Central memory CD8-positive, alpha-beta T cell (primary cell): ENCODE measurements at places on chromosomes 13 and 19.
A peak's percentile ranks its signal among the peaks of the same experiment; 100 is the strongest.

DNA sequence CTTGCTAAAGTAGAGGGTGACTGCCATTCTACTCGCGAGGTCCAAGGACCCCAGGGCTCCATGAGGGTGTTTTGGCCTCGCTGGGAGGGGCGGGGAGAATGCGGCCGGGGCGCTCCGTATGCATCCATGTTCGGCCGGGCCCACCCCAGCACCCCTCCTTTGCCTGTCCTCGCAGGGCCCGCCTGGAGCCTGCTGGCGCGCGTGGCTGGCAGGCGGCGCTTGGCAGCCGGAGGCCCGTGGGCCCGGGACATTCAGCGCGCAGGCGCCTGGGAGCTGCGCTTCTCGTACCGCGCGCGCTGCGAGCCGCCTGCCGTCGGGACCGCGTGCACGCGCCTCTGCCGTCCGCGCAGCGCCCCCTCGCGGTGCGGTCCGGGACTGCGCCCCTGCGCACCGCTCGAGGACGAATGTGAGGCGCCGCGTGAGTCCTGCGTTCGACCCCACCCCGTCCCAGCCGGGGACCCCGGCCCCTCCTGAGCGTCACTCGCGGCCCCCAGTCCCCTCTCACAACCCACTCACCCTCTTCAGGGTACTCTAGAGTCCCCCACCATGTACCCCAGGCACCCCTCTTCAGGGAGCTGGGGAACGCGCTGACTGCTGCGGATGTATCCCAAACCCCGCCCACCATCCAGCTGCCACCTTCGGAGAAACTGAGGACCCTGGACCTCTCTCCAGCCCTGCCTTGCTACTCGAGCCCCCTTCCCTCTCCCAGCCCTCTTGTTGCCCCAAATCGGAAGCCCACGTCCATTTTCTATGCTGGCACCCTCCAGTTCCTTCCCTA, 4.1 kb downstream of the DLL3 start:
- peaks cover 43% of the 10 kb centered on the region for H3K4me1 ChIP-seq
- H3K36me3 ChIP-seq: peaks cover 13% of the 10 kb centered on the region
- no peak overlapping the region for H3K27ac ChIP-seq
- H3K27me3 ChIP-seq: peaks cover 85% of the 10 kb centered on the region
- no peak overlapping the region for H3K4me3 ChIP-seq
- DNase-seq: peak; percentile 69

DNA sequence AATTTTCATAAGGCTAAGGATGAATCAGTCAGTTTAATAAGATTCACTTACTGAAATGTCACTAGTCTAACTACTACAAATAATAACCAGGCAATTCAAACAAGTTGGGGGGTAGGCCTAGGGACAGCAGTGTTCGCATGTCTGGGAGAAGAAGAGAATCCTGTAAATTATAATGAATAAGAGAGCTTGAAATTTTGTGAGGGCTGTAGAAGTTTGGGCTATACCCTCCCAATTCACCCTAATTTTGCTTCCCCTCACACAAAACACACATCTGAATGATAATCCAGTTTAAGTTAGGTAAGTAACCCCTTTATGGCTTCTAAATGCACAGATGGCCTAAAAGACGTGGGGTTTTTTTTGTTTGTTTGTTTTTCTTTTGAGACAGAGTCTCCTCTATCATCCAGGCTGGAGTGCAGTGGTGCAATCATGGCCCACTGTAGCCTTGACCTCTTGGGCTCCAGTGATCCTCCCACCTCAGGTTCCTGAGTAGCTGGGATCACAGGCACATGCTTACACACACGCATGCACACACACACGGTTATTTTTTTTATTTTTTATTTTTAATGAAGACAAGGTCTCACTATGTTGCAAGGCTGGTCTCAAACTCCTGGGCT, 69.9 kb downstream of the TBC1D4 start:
- no peaks in the 10 kb centered on the region for H3K36me3 ChIP-seq
- no peak overlapping the region for H3K27ac ChIP-seq
- peaks cover 19% of the 10 kb centered on the region for H3K27me3 ChIP-seq
- no peak overlapping the region for H3K4me3 ChIP-seq

DNA sequence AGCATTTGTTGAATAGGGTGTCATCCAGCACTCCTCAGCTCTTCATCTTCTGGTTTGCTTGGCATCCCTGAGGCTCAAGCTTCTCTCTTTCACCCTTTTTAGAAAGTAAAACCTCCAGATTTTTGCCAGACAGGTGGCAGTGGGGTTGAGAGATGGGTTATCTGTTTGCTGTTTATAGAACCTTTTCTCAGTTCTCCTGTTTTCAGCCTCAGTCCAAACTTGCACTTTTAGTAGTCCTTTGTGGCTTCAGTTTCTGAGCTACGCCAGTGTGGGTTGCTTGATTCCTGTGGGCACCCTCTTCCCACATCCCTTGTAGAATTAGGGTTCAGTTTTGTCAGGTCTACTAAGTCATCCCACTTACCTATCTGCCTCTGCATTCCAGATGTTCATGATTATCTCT, 147.9 kb downstream of the PAN3 start:
- peaks cover 60% of the 10 kb centered on the region for H3K36me3 ChIP-seq
- H3K27me3 ChIP-seq: no peaks in the 10 kb centered on the region
- DNase-seq: no peak

DNA sequence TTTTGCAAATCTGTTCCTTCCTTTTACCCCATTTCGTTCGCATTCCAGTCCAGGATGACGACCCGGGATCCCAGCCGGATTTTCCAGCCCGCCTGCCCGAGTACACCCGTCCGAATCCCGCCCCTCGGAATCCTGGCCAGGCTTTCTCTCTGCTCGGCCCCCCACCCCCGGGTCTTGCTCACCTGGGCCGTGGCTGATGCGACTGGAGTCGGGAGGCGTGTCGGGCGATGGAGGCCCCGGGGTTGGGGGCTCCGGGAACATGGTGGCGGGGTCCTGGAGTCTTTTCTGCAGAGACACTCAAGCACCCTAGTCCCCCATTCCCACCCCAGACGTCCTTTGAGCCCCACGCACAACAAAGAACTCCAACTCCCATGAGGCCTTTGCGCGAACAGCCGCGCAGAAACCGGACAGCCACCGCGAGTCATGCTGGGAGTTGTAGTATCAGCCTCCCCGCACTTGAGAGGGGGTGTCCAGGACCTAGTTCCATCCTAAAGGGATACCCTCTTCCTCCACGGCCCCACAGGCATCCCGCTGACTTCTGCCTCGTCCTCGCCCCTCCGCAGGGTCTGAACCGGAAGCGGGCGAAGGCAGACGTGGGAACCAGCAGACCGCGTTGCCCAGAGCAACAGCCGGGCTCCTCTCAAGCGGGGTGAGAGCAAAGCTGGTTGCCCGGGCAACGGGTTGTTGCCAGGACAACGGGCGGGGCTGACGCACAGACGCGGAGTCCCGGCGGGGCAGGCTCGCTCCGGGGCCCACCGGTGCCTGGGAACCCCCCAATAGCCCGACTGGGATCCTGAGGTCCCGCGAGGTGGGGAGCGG, 1.1 kb downstream of the SYT5 start:
- peak overlapping the region; percentile 95 for H3K27ac ChIP-seq
- H3K4me1 ChIP-seq: peaks cover 23% of the 10 kb centered on the region
- peaks cover 17% of the 10 kb centered on the region for H3K36me3 ChIP-seq
- peak overlapping the region; percentile 78 for H3K4me3 ChIP-seq
- peaks cover 91% of the 10 kb centered on the region for H3K27me3 ChIP-seq

DNA sequence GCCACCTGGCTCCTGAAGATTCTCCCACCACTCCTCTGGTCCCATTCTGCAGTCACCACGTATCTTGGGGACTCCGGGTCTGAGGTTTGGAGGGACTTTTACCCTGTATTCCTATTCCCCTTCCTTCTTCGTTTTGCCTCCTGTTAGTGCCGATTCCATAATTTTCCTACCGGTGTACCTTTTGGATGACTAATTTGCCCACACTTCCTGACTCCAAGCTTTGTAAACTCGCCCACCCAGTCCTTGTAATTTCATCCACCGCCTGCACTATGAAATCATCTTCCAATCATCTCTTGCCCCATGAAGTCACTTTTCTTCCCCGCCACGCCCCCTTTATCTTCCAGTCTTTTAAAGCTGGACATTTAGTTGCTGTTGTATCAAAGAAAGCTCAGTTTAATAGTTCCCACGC, 572 bp downstream of the UCHL3 start:
- H3K4me1 ChIP-seq: peaks cover 53% of the 10 kb centered on the region
- peak overlapping the region; percentile 94 for H3K4me3 ChIP-seq
- no peak for DNase-seq
- H3K27ac ChIP-seq: peak overlapping the region; percentile 96
- peaks cover 11% of the 10 kb centered on the region for H3K36me3 ChIP-seq
- no peaks in the 10 kb centered on the region for H3K27me3 ChIP-seq

GRCh38 chr19:44866664-44867063, 20.6 kb downstream of the NECTIN2 start:
- no peak overlapping the region for H3K27ac ChIP-seq
- peaks cover 15% of the 10 kb centered on the region for H3K27me3 ChIP-seq
- no peak for DNase-seq
- no peak overlapping the region for H3K4me3 ChIP-seq
- H3K4me1 ChIP-seq: no peaks in the 10 kb centered on the region

- H3K4me1 ChIP-seq: peaks cover 41% of the 10 kb centered on the region
- H3K36me3 ChIP-seq: peaks cover 2% of the 10 kb centered on the region
- DNase-seq: no peak
- peak overlapping the region; percentile 75 for H3K27ac ChIP-seq
- no peaks in the 10 kb centered on the region for H3K27me3 ChIP-seq
These were observed 74.8 kb upstream of the TM9SF2 start for GRCh38 chr13:99426426-99426825.

GRCh38 chr19:1745589-1746031, 7.7 kb upstream of the ONECUT3 start:
- peaks cover 30% of the 10 kb centered on the region for H3K27me3 ChIP-seq
- no peak overlapping the region for H3K4me3 ChIP-seq
- no peak for DNase-seq
- H3K27ac ChIP-seq: no peak overlapping the region
- H3K4me1 ChIP-seq: peaks cover 17% of the 10 kb centered on the region

DNA sequence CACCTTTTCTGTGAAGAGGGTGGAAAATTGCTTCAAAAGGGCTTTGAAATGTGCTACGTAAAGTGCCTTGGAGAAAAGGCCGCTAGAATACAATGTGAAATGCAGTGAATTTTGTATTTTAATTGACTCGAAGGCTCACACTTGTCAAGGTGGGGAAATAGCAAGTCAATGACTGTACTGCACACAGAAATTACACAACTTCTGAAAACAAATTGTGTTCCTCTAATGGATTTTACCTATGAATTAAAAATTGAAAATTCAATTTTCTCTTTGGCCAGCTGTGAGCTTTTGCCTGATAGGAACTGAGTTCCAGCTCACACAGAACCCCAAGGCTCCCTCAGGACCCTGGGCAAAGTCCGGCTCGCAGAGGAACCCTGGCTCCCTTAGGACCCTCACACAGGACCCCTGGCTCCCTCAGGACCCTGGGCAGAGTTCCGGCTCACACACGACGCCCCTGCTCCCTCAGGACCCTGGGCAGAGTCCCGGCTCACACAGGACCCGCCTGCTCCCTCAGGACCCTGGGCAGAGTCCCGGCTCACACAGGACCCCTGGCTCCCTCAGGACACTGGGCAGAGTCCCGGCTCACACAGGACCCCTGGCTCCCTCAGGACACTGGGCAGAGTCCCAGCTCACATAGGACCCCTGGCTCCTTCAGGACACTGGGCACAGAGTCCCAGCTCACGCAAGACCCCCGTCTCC, 324.9 kb downstream of the UQCRFS1 start:
- no peak overlapping the region for H3K27ac ChIP-seq
- no peaks in the 10 kb centered on the region for H3K4me1 ChIP-seq
- H3K27me3 ChIP-seq: peaks cover 58% of the 10 kb centered on the region
- no peak for DNase-seq
- H3K4me3 ChIP-seq: no peak overlapping the region

DNA sequence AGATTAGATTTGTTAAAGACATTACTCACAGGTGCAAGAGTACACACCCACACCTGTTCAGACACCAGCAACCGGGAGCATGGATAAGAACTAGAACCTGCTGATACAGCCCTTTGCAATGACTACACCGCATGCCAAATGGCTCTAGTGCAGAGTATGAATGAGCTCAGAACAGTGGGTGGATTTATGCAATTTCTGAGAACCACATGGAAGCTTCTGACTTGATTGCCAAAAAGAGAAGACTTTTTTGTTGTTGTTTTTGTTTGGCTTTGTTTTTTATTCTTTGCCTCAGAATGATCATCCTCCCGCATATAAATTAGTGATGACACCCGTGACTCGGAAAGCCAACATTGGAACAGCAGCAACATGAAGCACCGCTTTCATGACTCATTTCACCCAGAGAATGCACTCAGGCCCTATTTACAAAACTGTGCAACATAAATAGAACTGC, 77.4 kb upstream of the LRCH1 start:
- no peaks in the 10 kb centered on the region for H3K36me3 ChIP-seq
- DNase-seq: no peak
- H3K4me3 ChIP-seq: no peak overlapping the region

DNA sequence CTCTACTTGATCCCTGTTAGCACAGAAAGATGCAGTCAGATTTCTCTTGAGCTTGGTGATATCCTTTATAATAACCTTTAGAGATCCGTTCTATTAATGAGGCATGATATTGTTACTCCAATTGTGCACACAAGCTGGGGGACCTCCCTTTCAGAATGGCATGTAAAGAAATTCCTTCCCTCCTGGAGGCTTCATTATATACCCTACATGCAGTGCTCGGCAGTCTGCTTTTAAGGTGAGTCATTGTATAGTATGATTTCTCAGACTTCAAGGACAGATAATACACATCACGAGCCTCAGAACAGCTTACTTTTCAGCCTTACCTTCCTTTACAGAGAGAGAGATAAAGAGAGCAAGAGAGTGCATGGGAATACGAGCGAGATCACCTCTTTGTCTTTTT, 261.3 kb downstream of the ATP8A2 start:
- no peak for DNase-seq
- no peak overlapping the region for H3K27ac ChIP-seq
- no peaks in the 10 kb centered on the region for H3K4me1 ChIP-seq
- H3K27me3 ChIP-seq: peaks cover 50% of the 10 kb centered on the region
- H3K4me3 ChIP-seq: no peak overlapping the region
- no peaks in the 10 kb centered on the region for H3K36me3 ChIP-seq

GRCh38 chr19:11963566-11964355, 1.1 kb upstream of the ZNF763 start:
- peak overlapping the region; percentile 87 for H3K4me3 ChIP-seq
- H3K27me3 ChIP-seq: no peaks in the 10 kb centered on the region
- H3K4me1 ChIP-seq: peaks cover 23% of the 10 kb centered on the region

GRCh38 chr13:77831866-77832265, 86.8 kb downstream of the EDNRB start:
- H3K4me1 ChIP-seq: no peaks in the 10 kb centered on the region
- no peak overlapping the region for H3K4me3 ChIP-seq
- no peak for DNase-seq
- H3K36me3 ChIP-seq: no peaks in the 10 kb centered on the region

- H3K27ac ChIP-seq: no peak overlapping the region
- no peaks in the 10 kb centered on the region for H3K4me1 ChIP-seq
- no peak for DNase-seq
- no peaks in the 10 kb centered on the region for H3K36me3 ChIP-seq
These were observed 1.7 kb upstream of the FSTL3 start for GRCh38 chr19:674282-675151.

GRCh38 chr19:33665776-33666595, 44.2 kb downstream of the CHST8 start:
- peaks cover 30% of the 10 kb centered on the region for H3K27me3 ChIP-seq
- H3K36me3 ChIP-seq: no peaks in the 10 kb centered on the region
- H3K4me3 ChIP-seq: no peak overlapping the region
- DNase-seq: no peak
- H3K4me1 ChIP-seq: no peaks in the 10 kb centered on the region
- H3K27ac ChIP-seq: no peak overlapping the region
